Sigmoid colon (tissue), 7 donors: ENCODE measurements at places on chromosomes 7 and 10. TPM values are rescaled to one million over a fixed set of nuclear protein-coding genes. Genes with fewer than 3 reads are reported as not detected.

SUN3 gene
- total RNA-seq: not detected

DNA sequence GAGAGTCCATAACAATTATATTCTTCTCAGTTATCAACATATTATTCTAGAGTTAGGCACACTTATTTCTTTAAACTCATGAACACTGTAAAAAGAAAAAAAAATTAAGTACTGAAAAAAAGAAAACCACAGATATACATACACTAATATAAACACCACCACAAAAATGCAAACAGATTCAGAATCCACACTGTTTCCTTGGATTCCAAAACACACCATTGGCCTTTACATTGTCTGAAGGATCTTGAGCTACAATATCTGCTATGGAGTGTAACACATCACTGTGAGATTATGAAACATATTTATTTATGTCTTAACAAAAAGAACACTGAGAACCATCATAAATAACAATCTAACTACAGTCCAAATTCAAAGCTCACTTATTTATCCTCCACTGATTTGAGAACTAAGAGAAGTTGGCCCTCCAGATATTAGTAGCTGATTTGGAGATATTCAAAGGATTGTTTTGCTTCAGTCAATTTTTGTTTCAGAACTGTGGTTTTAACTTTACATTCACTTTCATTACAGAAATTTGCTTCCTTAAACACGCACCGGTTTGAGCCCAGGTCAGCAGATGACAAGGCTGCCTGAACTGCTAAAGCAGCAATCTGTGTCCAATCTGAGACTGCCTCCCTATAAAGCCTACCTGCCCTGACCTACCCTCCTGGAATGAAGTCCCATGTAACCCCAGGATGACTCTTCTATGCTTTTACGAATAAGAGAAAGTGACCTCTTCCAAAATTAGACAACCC lies 47.0 kb upstream of the CDK1 start:
- H3K27me3 ChIP-seq: peaks cover 21% of the 10 kb centered on the region
- no peak overlapping the region for H3K4me3 ChIP-seq

DNA sequence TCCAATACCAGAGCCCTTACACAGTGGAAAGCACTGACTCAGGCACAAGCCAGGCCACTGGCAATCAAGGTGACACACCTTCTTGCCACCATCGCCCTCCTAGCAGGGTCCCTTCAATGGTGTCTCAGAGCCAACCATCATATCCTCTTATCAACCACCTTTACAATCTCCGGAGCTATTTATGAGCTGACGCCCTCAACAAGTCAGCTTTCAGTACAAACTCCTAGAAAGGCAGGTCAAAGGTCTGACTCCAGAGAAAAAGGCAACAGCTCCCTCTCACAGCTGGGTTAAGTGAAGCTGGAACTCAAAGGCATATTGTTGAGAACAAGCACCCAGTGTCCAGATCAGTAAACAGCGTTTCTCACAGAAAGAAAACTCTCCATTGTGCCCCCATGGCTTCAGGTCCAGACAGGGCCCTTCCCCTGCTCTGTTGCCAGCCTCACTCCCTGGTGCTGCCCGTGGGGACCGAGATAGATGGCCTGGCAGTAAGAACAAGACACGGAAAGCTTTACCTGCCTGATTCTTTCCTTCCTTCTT lies 2.4 kb downstream of the ZNF3 start:
- no peak overlapping the region for H3K27ac ChIP-seq
- no peak for DNase-seq
- no peak overlapping the region for H3K4me3 ChIP-seq
- H3K36me3 ChIP-seq: peaks cover 32% of the 10 kb centered on the region
- H3K27me3 ChIP-seq: no peaks in the 10 kb centered on the region

PFKP gene
- total RNA-seq: 46.0 TPM

CDC14C gene
- total RNA-seq: not detected

PTN gene
- total RNA-seq: 40.0 TPM

- DNase-seq: no peak
- H3K36me3 ChIP-seq: no peaks in the 10 kb centered on the region
- no peaks in the 10 kb centered on the region for H3K27me3 ChIP-seq
- H3K27ac ChIP-seq: no peak overlapping the region
These were observed 59.5 kb downstream of the KCND2 start for GRCh38 chr7:120332433-120332832.

- peak within 1 kb of the TSS; percentile 79 for H3K27ac ChIP-seq
- no peaks in the 10 kb centered on the region for H3K27me3 ChIP-seq
- no peaks in the 10 kb centered on the region for H3K36me3 ChIP-seq
- DNase-seq: peak; percentile 95
- peak within 1 kb of the TSS; percentile 89 for H3K4me3 ChIP-seq
These were observed at the start of gene CFAP69 for GRCh38 chr7:90244909-90245851. Gene CFAP69, plus strand, starts transcription at chr7:90245174. Its CDS starts 251 bp downstream, at chr7:90245425.
